ENCODE measurements at places on chromosomes 6 and 20.
A peak's percentile ranks its signal among the peaks of the same experiment; 100 is the strongest.

DNA sequence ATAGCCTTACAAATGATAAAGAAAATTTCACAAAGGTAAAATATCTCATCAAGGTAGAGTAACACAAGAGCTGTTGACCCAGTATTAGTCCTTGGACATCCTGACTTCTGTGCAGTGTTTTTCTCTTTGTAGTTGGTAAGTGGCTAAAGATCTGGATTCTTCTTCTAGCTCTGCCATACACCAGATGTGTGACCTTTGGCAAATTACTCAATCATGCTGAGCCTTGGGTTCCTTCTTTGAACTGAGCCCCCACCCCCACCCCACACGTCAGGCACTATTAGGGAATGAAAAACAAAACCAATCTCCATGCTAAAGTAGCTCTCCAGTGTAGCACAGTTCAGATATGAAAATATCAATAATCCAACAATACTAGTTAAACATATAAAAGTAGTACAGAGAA lies 15.1 kb upstream of the TRIM39 start:
- no peak for DNase-seq

DNA sequence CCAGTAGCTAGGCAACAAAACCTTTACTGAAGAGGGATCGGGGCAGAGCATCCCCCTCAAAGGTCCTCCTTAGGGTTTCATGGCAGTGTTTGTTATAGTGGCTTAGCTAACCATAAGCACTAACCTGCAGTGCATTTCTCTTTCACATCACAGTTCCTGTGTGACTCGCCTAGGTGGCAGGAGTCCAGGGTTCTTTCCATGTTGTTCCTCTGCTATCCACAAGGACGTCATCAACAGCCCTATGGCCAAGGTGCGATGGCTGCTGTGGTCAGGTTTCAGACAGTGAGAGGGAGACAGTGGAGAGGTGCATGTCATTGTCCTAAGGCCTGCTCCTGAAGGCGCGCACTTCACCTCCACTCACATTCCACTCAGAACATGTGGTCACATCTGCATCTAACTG lies 38.8 kb upstream of the FOXA2 start:
- DNase-seq, result no peak

DNA sequence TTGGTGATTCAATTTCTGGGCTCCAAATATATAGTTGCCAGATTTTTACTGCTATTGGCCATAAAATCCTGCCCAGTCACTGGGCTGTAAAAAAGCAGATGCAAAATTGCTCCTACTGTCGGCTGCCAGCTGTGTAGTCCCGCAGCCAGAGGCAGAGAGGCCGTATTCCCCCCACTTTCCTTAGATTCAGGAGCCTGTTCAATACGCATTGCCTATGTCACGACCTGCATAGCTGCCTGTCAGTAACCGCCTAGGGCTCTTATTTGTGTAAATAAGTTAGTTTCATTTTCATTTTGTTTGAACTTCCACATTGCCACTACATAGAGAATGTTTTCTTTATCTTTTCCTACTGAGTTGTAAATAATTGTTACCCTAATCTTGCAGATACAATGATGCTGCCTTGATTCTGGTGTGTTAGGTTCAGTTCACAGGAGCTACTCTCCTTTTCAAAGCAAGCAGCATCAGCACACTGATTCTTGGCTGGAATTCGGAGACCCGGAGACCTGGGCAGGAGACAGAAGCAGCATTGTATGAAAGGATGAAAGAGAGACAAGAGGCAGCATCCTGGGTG lies 46.0 kb upstream of the UST start:
- DNase-seq, result no peak

GRCh38 chr20:40993794-40994540 lies 34.7 kb upstream of the TOP1 start:
- no peak for DNase-seq

GRCh38 chr20:62119591-62120364 lies 2.5 kb upstream of the LSM14B start:
- no peak for DNase-seq

DNA sequence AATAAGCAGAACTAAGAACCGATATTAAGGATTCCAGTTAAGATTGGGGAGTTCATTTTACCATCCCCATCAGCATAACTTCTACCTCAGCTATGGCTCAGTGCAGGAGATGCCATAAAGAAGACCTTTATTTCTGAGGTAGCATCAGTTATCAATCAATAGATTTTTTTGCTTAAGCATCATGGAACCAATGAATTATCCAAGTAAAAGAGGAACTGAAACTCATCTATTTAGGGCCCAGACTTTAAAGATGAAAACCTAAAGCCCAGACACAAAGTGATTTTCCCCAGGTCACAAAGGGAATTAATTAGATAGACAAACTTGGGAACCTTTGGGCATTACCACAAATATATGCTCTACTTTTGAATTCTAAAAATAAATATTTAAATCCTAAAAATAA lies 59.2 kb upstream of the TINAG start:
- DNase-seq, result no peak

GRCh38 chr6:150634176-150634963 lies 34.7 kb downstream of the PLEKHG1 start:
- no peak for DNase-seq

- DNase-seq, result no peak
Observed at GRCh38 chr6:150211700-150212511, 69.1 kb downstream of the PPP1R14C start.

GRCh38 chr6:164693944-164694343 lies 615.5 kb downstream of the C6orf118 start:
- no peak for DNase-seq

DNA sequence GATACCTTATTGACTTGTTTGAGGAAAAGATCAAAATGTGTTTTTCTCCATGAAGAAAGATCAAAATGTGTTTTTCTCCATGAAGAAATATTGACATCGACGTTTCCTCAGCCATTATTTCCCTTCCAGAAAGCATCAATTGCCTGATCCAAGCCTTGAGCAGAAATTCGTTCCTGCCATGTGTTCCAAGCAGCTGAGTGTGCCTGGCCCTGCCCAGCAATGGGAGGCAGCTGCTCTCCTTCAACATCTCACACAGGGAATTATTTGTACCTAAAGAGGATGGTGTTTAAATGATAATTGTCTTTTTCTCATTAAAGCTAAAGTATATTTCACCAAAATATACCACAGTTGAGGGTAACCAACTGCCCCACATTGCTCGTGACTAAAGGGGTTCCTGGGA lies 7.8 kb upstream of the DUSP22 start:
- DNase-seq, result no peak

DNA sequence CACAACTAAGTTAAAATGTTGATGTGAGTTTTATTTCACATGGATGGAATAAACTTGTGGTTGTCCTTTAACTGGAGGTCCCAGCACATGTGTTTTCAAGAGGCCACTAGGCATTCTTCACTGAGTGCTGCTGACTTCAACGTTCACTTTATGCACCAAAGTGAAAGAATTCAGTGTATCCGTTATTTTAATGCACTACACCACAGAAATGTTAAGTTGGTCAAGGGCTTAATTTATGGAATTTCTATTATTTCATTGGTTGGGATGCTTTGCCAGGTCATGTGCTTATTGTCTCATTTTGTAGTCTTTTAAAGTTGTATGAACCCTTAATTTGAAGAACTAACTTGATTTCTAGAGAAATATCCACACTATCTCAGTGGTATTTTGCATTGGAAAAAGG lies 106.4 kb downstream of the PPP1R14C start:
- DNase-seq, result no peak

- DNase-seq, result peak; percentile 56
Observed at GRCh38 chr20:16271450-16271849, 301.8 kb downstream of the KIF16B start.
